ENCODE measurements at places on chromosomes 2 and 18.
A peak's percentile ranks its signal among the peaks of the same experiment; 100 is the strongest.

- DNase-seq = no peak
These were observed 151.1 kb upstream of the NT5C1B start for GRCh38 chr2:18740474-18740881.

DNA sequence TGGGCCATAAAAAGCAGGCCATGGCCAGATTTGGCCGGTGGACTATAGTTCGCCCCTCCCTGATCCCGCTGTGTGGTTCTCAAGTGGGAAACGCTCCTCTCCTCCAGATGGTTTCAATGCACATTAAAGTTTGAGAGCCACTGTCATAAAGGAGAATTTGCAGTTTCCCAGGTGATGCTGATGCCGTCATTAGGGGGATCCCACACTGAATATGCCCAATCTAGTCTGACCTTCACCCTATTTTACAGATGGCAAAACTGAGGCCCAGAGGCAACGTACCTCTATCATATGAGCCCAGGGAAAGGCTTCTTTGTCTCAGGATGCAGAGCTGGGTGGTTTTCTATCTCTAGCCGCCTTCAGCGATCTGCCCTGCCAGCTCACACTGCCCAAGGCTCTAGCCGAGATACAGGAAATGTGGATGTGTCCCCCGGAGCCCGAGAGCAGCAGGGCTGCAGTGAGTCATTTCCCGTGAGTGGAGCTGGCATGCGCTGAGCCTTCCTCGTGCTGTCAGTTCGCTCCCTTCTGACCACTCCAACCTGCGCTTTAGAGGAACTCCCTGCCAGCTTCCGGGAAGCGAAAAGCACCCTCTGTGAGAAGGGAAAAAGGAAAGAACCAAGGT, 116.2 kb downstream of the SMAD7 start:
- peak; percentile 86 for DNase-seq

GRCh38 chr2:222728621-222729020, 57.2 kb downstream of the MOGAT1 start:
- DNase-seq = no peak

GRCh38 chr2:50042771-50043170, 888.5 kb upstream of the FSHR start:
- DNase-seq = no peak

DNA sequence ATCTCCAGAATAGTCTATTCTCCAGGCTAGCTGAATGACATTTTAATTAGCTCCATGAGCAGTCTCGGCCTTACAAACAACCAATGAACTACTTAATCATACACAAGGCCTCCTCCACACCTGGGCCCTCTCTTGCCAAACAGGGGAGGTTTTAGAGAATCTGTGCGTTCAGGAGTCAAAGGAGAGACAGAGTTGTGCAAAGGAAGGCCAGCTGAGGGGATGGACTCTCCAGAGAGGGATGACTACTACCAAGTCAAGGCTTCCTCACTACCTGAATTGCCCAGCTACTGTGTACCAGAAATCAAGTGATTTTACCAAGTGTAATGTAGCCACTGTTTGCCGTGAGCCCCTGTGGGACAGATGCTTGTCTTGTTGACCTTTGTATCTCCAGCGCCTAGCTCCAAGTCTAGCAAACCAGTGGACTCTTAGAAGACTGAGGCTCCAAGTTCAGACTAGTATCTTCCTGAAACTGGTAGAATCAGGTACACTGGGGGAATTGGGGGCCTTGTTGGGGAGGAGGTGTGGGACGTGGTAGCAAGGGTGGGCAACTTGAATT, 123.1 kb upstream of the STON1 start:
- DNase-seq = no peak

DNA sequence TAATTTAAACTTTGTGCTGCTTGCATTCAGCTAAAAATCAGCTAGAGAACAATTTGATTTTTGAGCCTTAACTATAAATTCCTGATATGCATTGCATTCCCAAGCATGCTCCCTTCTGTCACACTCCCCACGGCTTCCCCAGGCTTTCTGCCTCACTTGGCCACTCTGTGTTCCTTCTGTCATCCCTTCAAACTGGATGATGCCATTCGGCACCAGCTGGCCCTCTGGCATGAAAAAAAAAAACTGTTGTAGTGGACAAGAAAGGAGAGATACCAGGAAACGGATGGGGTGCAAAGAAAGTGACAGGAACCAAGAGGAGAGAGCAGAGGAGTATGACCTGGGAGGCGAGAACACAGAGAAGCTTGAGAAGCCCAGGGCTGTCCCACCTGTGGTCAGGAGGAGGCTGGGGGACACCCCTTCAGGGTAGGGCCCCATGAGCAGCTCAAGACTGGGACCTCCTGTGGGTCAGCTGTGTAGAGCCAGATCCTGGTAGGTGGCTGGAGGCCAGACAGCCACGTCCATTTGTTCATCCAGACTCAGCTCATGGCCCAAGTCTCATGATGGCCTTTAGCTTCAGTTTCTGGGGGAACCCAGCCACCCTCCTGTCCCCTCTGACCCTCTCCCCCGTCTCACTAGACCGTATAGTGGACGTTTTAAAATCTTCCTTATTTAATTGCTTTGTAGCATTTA, 211.8 kb downstream of the GBX2 start:
- no peak for DNase-seq

DNA sequence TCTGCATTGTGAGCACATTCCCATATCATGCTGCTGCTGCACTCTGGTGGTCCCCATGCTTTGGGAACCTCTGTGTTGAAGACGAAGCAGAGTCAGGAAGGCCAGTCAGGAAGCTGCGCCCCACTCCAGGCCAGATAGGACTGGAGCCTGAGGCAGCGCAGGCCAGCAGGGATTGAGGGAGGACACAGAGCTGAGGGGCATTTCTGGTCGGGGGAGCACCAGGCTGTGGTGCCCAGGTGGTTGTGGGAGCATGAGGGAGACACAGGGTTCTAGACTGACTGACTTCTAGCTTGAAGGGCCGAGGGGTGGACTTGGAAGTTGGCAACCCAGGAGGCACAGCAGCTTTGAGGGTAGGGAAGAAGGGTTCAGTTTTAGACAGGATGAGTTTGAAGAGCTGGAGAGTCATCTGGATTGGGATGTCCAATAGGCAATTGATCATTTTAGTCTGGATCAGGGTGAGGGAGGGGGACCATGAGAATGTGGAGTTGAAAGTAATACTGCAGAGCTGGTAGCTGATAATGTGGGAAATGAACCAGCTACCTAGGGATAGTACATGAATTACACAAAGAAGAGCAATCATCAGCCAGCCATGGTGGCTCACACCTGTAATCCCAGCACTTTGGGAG, 1.4 kb upstream of the ACTG2 start:
- DNase-seq = no peak

DNA sequence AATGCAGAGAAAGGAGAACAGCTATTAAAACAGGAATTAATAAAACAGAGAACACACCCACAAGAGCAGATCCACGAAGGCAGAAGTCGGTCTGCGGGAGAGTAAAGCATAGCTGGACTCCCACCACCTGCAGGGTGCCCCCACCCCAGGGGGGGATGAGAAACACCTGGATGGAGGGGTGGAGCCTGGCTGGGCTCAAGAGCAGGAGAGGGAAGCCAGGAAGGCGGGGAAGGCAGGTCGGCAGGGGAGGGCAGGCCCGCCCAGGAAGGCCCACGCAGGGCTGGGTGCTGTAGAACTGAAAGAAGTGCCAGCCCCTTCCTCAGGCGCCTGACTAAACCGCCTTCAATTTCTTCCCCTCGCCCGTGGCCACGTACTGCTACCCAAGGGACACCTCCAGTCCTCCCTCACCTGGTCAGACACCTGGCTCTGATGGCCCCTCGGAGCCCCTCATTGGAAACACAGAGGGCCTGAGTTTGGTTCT, 175.4 kb downstream of the HDAC4 start:
- DNase-seq = no peak

GRCh38 chr2:70517804-70518203, 35.8 kb downstream of the TGFA start:
- DNase-seq = no peak

DNA sequence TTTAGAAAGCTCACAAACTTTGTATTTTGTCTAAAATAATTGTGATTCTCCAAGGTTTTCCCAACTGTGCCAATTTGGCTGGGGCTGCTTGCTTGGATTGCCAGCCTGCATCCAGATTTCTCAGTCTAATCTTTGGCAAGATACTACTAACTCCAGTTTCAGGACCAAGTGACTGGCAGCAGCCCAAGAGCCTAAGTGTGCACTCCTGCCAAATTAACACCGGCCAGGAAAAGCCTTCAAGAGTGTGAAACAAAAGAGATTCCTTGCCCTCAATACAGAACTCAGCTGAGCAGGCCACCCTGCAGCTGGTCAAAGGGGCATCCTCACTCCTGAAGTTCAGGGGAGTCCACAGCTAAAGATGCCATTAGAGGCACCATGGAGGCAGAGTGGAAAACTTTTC, 589.0 kb upstream of the ACVR2A start:
- DNase-seq = no peak

DNA sequence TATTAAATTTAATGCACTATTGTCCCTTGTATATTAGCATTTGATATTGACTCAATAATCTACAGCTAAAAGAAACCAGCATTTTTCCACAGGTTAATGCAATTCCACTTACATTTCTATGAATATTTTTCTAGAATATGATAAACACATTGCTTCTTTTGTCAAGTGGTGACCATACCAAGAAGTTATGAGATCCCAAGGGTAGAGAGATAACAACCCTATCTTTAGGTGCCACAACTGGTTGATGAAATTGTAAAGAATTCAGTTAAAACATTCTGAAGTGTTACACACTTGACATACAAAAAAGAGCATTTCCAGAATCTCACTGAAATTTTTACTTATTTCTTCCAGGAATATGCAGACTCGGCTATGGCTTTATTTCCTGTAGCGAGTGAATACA, 56.0 kb downstream of the ABCG8 start:
- DNase-seq = no peak
